ENCODE measurements at places on chromosomes 5 and 9.
A peak's percentile ranks its signal among the peaks of the same experiment; 100 is the strongest.

GRCh38 chr9:73165911-73166310 lies 14.2 kb downstream of the ANXA1 start:
- no peak for DNase-seq

DNA sequence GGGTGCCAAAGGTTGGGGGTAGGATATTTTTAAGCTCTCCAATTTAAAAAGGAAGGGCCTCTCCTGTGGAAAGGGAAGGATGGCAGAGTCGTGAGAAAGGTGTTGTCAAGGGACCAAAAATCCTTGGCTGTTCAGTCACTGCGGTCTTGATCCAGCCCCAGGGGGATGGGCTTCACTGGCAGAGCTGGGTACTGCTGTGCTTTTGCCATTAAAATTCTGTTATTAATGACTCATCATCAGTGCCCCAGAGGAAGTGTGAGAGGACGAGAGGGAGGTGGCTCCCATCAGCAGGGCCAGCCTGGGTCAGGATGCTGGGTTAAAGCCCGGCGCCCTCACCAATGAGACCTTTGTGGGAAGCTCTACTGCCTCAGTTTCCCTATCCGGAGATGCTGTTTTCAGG lies 16.7 kb downstream of the PCDH12 start:
- DNase-seq = no peak

GRCh38 chr5:6711409-6712141 lies 1.7 kb upstream of the TENT4A start:
- no peak for DNase-seq

DNA sequence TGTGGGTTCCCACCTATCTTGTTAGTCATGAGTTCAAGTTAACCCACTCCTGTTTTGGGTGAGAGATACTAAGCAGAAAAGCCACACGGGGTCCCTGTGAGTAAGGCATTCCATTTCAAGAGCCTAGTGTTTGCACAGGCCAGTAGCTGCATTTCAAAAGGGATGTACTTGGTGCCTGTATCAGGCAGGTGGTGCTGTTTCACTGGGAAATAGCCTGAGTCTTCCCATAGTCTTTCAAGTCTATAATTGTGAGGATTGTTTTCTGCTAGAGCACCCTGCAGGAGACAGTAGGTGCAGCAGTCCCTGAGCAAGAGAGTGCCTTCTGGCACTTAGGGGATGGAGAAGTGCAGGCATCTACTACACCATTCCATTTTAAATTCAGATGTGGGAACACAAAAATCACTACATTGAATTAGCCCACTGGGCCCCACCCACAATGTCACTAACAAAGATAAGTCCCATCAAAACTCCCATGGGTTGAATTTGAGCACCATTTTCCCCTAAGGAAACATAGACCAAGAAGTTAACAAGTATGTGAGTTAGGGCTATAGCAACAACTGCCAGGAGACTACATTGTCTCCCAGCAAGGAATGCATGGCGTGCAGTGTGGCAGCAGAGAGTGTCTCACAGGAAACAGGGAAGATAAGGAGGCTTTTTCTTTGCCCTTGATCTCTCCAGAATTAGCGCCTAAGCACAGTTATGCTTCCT lies 263.2 kb downstream of the COX7C start:
- DNase-seq = peak; percentile 84

- no peak for DNase-seq
Observed at GRCh38 chr5:111061618-111062017, 9.9 kb upstream of the TSLP start.

DNA sequence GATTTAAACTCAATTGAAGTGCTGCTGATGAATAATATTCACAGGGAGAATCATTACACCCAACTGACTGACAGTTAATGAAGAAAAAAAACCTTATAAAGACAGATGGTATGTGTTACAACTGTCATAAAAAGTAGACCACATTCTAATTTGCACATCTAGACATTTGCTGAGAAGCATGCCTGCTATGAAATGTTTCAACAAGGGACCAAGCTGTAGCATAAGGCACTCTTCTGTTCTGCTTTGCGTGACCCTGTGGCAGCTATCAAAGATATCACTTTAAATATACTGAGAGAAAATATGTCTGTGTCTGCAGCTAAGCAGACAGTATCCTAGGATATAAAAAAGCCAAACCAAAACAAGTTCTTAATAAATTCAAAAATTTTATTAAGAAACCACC lies 153.7 kb downstream of the TMEM232 start:
- DNase-seq = no peak

- DNase-seq = no peak
Observed at GRCh38 chr9:77956555-77956954, 75.1 kb downstream of the GNAQ start.

- no peak for DNase-seq
Observed at GRCh38 chr5:97670447-97670846, 487.4 kb upstream of the RIOK2 start.

GRCh38 chr5:38414348-38414747 lies 142.1 kb downstream of the LIFR start:
- peak; percentile 9 for DNase-seq

- DNase-seq = no peak
Observed at GRCh38 chr9:7163932-7164331, 406.2 kb downstream of the KDM4C start.

DNA sequence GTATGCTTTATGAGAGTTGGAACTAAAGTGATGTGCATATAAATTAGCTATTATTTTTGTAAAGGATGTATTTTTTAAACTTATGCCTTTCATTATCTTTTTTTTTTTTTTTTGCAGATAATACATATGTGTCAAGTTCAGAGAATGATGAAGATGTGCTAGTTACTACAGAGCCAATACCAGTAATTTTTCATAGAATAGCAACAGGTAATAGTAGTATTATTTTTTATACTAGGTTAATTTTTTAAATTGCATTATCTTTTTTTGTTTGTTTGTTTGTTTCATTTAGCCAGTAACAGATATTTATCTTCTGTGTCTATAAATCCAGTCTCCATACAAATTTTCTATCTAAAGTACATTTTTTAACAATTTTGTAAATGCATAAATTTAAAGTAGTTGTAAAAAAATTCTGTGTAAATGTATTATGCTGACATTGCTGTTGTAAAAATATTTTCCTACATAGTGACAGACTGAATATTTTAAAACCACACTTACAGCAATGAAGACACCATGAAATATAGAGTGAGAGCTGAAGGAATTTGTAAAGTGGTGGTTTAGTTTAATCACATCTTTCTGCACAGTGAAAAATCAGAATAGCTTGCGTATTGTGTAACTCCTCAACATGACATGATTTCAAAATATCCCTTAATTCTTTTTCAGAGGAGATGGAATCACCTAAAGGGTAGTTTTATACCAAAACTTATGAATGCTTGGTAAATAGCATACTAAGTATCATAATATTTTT lies 93.3 kb downstream of the PARP8 start:
- DNase-seq = no peak

DNA sequence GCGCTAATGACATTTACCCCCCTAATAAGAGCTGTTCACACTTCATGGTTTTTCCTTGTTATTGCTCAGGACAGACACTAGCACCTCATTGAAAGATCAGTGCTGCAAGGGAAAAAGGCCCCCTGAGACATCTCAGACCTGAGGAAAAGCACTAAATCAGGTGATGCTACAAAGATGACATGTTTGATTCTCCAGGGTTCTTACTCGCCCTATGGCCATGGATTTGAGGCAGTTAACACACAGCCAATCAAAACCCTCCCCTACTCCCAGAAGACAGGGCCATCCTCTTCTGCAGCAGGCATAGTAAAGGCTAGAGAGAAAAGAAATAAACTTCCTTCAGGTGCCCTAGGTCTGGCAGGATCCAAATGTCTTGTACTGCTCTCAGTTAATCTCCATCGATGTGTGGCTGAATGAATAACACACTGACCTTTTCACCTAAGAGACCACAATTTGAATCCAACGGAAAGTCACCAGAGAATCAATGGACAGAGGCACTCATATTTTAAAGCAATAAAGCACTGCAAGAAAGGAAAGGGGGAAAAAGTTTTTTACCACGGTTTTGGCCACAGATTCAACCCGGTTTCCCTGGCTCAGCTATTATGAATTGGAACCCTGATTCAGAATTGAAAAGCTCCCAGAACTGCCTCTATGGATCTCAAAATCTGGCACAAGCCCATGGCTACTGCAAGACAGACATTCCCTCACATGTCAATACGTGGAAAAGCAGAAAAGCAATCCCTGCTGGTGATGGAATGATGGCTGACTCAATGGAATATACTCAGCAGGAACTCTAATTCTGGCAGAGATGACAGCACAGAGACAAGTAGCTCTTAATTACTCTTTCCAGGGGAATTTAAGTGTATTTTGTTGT lies 329.5 kb downstream of the BNC2 start:
- no peak for DNase-seq

GRCh38 chr5:102959055-102959454 lies 160.9 kb downstream of the GIN1 start:
- DNase-seq = no peak

GRCh38 chr5:42832060-42832459 lies 20.4 kb upstream of the SELENOP start:
- no peak for DNase-seq

- DNase-seq = no peak
Observed at GRCh38 chr9:134263596-134263995, 62.7 kb upstream of the RXRA start.

DNA sequence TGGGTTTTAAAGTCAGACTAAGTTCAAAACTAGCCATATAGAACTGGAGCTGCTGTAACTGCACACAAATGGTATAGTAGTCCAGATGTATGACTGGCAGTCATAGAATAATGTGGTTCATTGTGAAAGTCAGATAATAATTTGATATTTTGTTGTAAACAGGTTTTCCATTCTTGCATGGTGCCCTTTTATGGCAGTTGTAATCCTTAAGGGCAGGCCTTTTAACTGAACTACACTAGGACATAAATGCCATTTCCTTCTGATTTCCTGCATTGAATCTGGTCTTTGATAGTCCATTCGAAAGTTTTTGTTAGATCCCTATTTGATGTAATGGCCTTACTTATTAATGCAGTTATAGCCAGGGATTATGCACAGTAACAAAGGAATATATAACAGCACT lies 632.6 kb downstream of the PDE4D start:
- no peak for DNase-seq

DNA sequence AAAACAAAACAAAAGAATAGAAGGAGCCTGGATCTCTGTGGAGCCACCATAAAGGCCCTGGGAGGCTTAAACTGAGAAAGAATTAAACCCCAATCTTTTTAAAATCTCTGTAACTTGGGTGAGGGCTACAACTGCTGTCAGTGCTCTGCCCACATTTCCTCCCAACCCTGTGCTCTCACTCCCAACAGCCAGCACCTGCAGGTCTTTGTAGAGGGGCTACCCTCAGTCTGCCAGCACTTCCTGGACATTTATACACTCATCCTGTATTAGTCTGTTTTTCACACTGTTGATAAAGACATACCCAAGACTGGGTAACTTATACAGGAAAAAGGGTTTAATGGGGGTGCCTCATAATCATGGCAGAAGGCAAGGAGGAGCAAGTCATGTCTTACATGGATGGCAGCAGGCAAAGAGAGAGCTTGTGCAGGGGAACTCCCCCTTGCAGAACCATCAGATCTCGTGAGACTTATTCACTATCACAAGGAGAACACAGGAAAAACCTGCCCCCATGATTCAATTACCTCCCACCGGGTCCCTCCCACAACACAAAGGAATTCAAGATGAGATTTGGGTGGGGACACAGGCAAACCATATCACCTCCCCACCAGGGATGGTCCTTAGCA lies 47.4 kb downstream of the SCAI start:
- no peak for DNase-seq

DNA sequence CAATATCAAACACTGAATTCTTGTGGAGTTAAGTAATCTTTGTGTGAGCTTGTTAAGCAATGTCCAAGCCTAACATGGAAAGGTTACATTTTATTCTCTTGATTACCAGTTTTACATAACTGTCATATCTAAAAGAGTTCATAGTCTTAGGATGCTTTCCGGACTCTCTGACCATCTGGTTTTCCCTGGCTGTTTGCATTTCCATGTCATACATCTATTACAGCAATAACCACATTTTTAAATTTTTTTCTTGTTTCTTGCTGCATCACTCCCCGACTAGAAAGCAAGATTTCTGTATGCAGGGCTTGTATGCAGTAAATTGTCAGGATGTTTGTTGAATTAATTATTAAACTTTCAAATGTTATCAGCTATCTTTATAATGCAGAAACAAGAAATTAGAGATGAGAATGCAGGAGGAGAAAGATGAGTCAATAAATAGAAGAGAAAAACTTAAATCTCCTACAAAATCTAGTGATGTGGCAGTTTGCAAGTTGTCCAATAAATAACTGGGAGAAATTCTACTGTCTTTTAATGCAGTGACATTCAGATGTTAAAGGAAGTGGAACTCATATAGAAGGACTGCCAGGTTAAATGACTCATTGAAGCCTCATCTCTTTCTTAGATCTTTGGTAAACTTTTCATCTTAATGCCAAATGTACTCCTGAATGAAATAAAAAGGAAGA lies 179.6 kb upstream of the SGCD start:
- no peak for DNase-seq

GRCh38 chr9:106637486-106637885 lies 225.5 kb upstream of the ZNF462 start:
- no peak for DNase-seq

DNA sequence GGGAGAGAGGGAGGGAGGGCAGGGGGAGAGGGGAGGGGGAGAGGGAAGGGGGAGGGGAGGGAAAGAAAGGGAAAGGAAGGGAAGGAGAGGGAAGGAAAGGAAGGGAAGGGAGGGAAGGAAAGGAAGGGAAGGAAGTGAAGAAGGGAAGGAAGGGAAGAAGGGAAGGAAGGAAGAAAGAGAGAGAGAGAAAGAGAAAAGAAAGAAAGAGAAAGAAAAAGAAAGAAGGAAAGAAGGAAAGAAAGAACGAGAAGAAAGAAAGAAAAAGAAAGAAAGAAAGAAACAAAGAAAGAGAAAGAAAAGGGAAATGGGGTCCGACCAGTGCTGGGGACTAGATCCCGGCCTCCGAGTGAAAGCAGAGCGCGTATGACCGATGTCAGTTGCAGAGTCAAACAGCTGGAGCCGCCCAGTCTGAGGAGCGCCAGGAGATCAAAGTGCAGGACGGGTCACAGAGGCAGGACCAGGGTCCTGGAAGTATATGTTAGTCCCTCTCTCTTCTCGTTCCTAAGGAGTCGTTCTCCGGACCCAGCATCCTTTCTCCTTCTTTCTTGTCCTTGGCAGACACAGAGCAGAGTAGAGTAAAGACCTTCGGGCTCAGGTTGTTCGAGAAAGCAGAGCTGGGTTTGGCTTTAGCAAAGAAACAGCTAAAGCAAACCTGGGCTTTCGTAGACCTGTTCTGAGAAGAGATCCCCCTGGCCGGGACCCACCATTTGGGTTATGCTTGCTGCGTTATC lies 305.4 kb upstream of the MSX2 start:
- DNase-seq = no peak

GRCh38 chr5:31496301-31496700 lies 35.6 kb downstream of the DROSHA start:
- DNase-seq = no peak
